NCI-H774 (cell line): ENCODE measurements at places on chromosomes 7 and 10.

GRCh38 chr10:49057231-49057880 lies 58.0 kb downstream of the VSTM4 start:
- no peak for DNase-seq

GRCh38 chr10:73983096-73984047 lies 14.5 kb upstream of the VCL start:
- DNase-seq, result no peak

DNA sequence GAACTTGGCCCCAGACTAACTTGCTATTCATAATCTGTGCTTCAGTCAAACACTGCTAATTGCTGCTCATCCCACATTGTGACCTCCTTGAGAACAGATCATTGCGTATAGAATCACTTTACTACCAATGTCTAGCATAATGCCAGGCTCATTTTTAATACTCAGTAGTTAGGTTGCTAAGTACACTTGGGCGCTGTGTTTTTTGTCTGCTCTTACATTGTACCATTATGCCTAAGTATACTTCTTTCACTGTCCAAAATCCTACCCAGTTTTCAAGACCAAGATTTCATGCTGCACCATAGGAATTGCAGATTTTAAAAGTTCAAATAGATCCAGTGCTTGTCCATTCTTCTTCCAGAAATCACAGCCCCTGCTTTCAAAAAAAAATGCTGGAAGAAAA lies 32.8 kb upstream of the TMEM106B start:
- DNase-seq, result no peak

DNA sequence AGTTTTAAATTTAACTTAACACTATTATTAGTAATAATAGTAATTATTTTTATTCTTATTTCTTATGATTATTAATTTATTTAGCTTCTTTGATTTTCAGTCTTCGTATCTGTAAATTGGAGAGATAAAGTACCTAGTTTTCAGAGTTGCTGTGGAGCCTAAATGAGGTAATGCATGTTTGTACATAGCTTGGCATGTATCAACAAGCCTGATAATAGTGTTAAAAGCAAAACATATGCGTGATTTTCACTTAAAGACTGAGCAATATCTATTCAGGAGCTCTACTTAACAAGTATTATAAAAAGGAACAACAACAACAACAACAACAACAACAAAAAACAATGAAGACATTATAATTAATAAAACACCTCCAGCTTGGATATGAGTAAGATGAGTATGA lies 12.4 kb downstream of the CALCR start:
- DNase-seq, result no peak

- no peak for DNase-seq
Observed at GRCh38 chr10:43254881-43255633, 11.8 kb downstream of the RASGEF1A start.

GRCh38 chr7:16015981-16016380 lies 329.5 kb upstream of the MEOX2 start:
- no peak for DNase-seq

GRCh38 chr10:89540420-89540949 lies 5.1 kb upstream of the SLC16A12 start:
- no peak for DNase-seq

DNA sequence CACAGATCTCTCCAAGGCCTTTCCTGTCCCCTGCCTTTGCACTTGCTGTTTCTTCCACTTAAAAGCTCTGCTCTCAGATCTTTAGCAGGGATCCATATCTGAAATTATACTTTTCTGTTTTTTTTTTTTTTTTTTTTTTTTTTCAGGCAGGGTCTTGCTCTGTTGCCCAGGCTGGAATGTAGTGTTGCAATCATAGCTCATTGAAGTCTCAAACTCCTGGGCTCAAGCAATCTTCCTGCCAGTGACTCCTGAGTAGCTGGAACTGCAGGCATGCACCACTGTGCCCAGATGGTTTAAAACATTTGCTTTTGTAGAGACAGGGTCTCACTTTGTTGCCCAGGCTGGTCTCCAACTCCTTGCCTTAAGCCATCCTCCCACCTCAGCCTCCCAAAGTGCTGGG lies 5.0 kb upstream of the TSPAN15 start:
- no peak for DNase-seq

GRCh38 chr7:45434167-45434784 lies 139.9 kb upstream of the ADCY1 start:
- no peak for DNase-seq

GRCh38 chr7:122027058-122027457 lies 117.0 kb downstream of the AASS start:
- no peak for DNase-seq

DNA sequence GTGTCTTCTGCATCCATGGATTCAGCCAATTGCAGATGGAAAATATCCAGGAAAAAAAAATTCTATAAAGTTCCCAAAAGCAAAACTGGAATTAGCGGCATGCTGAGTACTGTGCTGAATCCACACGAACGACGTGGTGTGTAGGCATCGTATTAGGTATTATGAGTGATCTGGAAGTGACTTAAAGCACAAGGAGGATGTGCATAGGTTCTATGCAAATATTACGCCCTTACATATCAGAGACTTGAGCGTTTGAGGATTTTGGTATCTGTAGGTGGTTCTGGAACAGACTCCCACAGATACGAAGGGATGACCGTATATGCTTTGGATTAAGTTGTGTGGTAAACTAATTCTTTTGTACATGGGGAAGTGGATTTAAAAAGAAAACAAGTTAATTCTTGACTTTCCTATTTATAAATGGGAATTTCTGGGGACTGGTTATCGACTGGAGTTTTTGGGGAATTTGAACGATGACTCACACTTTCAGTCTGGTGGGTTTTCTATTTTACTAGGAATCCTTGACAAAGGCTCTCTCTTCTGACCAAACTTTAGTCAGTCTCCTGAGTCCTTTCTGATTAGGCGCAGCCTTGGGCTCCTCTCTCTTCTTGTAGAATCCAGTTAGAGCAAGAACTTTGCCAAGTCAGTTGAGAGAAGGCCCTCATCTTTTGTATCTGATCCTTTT lies 5.4 kb upstream of the NUB1 start:
- DNase-seq, result no peak

DNA sequence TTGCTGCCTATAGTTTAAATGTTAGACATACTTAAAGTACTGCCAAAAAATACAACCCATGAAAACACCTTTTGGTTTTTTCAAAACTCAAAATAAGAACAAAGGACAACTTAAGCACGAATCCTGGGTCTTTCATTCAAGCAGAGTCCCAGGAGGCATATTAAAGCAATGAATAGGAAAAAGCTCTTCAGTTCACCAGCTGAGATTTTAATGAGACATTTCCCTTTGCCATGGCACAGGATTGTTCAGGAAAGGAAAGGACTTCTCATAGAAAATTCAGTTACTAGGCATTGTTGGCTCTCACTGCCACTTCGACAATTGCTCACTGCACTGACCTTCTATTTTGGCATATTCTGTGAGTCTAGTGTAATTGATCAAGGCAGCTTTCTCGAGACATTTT lies 133.5 kb upstream of the FEZF1 start:
- DNase-seq, result no peak

- no peak for DNase-seq
Observed at GRCh38 chr10:89369156-89370105, 8.4 kb upstream of the IFIT1B start.

GRCh38 chr7:47707583-47707982 lies 125.7 kb upstream of the TNS3 start:
- no peak for DNase-seq

- DNase-seq, result no peak
Observed at GRCh38 chr7:33054261-33054964, 8.2 kb downstream of the NT5C3A start.

DNA sequence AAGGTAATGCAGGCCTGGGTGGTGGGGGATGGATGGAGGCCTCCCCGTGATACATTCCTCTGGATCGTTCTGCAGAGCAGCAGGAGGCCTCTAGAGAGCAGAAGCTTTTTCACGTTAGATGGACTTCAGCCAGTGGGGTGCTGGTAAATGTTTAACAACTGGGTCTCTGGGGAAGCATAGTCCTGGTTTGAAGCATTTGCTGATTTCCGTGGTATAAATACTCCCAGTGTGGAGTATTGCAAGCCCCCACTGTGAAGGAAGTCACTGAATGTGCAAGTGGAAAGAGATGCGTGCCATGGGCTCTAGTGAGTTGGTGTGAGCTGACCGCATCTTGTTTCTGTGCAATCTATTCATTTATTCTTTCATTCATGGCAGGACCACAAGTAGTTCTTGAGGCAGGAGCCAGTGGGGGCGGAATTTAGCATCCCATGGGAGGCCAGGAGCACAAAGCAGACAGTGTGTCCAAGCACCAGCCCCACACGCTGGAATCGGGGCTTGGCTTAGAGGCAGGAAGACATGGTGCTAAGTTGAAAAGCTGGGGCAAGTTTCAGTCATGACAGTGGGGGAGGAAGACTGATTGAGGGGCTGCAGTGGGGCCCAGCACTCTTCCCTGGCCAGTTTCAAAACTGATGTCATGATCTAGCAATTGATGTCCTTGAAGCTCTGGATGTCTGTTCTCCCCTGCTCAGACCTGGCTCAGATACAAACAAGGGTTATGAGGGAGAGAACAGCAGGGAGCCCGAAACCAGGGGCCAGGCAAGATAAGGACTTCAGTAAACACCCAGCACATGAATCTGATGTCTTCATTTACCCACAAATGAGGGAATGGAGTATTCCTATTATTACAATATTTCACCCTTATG lies 280.9 kb upstream of the LYZL1 start:
- DNase-seq, result no peak

- DNase-seq, result no peak
Observed at GRCh38 chr10:80896076-80896475, 358.4 kb downstream of the SH2D4B start.
